Activated effector memory CD4-positive, alpha-beta T cell treated with Interleukin-2 at 50 U/mL for 16 hours (primary cell): ENCODE measurements at places on chromosomes 13 and 19.
A peak's percentile ranks its signal among the peaks of the same experiment; 100 is the strongest.

GRCh38 chr19:55486971-55487923 is 989 bp upstream of the SSC5D start:
- DNase-seq: no peak

DNA sequence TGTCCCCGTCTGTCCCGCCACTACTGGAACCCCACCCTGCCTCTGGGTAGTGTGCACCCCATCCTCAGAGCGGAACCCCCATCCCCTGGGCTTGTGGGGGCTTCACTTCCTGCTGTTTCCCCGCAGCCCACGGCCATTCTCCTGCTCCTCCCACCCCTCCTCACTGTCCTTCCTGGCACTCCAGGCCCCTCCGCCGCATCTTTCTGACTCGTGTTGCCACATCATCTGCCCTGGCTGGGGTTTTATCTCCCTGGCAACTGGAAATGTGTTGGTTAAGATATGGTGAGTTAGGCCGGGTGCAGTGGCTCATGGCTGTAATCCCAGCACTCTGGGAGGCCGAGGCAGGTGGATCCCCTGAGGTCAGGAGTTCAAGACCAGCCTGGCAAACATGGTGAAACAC is 37.3 kb downstream of the KDM4B start:
- no peak for DNase-seq

GRCh38 chr13:107649079-107649478 is 566.3 kb downstream of the LIG4 start:
- no peak for DNase-seq

- DNase-seq: no peak
Observed at GRCh38 chr13:98843482-98843877, 91.0 kb upstream of the SLC15A1 start.

DNA sequence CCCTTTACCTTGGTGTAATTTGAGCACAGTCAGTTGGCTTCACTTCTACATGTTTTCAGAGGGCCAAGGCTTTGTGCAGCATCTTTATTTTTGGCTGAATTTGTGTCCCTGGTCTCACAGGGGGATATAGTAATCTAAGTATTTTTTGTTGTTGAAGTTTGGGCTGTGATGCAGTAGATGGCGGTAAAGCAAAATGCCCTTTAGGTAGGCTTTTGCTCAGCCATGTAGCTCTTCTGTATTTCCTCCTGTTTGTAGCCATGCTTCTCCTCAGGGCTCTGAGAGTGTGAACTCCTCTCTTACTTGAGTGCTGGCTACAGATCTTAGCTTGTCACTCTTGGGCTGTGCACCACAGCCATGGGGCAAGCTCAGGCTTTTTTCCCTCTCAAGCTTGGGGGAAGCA is 328.6 kb downstream of the SLITRK5 start:
- no peak for DNase-seq

- DNase-seq: no peak
Observed at GRCh38 chr19:33849551-33850147, 53.0 kb downstream of the KCTD15 start.

- DNase-seq: no peak
Observed at GRCh38 chr13:42396901-42397655, 125.1 kb downstream of the AKAP11 start.

DNA sequence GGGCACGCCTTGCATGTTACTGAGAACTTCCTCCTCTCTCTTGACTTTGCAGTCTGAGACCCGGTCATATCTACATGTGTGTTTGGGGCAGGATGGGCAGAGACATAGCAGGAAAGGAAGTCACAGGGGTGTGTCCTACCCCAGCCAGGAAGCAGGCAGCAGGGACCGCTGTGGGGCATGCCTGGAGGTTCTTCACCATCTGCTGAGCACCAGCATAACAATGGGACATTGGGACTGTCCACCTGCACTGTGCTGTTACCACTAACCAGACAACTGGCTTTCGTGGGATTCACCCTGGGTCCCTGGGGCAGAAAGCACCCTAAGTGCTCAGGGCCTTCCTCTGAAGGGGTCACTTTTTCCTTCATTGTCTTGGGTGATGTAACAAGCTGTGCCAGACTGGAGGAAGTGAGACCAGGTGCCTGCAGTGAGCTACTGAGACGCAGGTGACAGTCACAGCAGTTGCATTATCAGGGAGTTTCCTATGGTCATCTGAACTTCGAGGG is 2.6 kb upstream of the HAUS5 start:
- peak; percentile 37 for DNase-seq

GRCh38 chr19:3881272-3882040 is 971 bp downstream of the ATCAY start:
- DNase-seq: no peak

DNA sequence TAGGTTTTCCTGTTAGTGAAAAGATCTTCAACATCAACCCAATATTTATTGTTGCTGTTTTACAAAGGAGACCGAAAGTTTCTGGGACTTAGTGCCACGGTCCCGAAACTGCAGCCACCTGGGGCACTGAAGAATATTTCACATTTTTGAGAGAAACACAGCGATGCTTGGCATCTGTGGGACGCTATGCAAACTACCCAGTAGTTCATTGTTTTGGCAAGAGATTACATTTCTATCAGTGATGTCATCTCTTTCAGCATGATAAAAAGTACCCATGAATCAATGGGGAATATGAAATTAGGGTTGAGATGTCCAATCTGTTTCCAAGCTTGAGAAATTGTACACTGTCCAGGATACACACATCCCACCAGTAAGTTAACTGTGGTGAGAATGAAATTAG is 43.9 kb downstream of the TGDS start:
- no peak for DNase-seq

DNA sequence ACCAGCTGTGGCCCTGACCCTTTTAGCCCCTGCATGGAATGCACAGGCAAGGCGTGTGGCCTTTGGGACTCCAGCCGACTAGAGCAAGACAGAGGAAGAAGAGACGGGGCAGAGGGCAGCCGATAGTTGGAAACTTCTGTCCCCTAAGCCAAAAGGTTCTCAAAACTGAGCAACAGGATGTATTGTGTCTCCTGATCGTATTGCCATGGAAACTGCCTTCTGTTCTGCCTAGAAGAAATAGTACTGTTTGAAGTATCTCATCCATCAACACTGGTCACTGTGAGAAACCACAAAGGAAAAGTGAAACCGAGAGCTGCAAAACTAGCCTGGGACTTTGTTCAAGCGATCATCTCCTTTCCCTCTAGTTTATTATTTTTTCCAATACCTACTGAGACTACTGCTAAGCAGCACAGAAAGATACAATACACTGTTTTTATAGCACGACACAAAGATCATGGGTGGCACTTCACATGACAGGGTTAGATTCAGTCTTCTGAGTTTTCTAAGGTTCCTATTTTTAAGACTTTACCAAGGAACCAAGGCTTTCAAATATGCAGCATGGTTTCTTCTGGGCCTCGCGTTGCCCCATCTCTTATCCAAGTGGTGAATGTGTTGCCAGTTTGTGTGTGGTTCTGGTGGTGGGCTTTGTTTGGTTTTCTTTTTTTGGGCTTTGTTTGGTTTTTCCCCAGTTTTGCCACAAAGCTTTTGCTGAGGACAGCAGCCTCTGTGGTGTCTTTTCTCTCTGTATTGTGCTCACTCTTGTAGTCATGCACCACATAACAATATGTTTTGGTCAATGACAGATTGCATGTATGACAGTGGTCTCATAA is 49.3 kb upstream of the GPR183 start:
- peak; percentile 40 for DNase-seq

DNA sequence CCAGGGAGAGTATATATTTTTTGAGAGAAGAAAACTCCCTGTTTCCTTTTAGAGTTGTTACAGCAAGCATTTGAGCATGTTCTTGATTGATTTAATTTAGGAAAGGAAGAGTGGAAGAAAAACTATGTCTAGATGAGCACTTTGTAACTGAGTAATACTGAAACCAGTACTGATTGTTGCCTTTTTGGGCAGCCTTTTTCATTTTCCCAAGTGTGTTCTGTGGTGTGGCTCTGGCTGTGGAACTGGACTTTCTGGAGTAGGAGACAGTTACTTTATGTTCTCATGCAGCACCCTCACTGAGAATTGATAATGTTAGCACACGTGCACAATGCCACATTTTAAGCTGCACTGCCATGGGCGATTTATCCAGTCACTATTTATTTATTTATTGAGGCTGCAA is 211.5 kb downstream of the LMO7 start:
- DNase-seq: no peak

DNA sequence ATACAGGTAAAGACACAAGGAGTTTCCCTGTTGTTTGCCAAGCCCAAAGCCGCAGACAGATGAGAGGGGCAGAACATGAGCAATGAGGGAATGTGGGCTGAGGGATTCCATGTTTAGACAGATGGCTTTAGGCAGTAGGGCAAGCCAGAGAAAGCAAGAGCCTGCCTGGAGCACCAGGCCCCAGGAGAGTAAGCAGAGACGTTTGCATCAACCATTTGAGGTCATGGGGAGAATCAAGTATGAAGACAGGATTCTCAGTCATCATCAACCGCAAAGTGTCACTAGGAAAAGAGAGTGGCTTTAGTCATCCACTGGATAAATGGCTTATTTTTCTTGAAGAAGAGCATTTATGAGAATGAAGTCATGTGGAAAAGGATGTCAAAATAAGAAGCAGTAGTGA is 184.7 kb downstream of the COG6 start:
- no peak for DNase-seq

GRCh38 chr13:66780814-66781213 is 449.3 kb downstream of the PCDH9 start:
- DNase-seq: no peak

GRCh38 chr13:54486421-54487166 is 1458.0 kb downstream of the OLFM4 start:
- DNase-seq: no peak

DNA sequence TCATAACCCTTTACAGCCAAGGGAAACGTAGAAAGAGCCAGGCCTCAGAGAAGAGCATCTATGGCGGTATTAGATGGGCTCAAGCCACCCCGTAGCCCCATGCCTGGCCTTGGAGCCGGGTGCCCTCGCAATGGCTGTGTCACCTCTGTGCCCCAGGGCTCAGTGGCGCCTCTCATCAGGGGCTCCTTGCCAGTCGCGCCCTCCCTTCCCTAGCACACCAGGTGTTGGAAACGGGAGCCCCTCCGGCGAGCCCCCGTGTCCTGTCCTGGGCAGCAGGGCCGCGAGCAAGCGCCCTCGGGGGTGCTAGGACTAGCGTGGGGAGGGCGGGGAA is 453 bp downstream of the ZNF256 start:
- peak; percentile 4 for DNase-seq

DNA sequence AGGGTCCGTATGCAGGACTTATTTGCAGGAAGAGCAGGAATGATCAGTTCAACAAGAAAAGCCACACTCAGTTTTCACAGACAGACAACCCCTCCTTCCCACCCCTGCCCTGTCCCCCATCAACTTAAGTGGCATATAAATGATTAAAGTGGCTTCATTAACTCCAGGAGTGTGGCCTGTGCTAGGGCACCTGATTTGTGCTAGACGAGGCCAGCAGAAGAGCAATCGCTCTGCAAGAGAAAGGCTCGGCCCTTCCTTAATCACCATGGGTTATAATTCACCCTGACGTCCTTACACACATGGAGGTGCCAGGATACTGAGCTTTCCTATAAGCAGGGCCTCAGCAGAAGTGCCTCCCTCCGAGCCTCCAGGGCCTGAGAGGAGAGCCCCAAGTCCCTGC is 14.6 kb downstream of the C19orf12 start:
- DNase-seq: no peak
